ENCODE measurements at places on chromosomes 6 and 20.

GRCh38 chr6:111673937-111674336 is 68.3 kb upstream of the TRAF3IP2 start:
- DNase-seq: no peak

- DNase-seq: no peak
Observed at GRCh38 chr6:78829407-78829806, 37.9 kb upstream of the IRAK1BP1 start.

- DNase-seq: no peak
Observed at GRCh38 chr6:35765739-35766138, 10.7 kb upstream of the CLPSL2 start.

DNA sequence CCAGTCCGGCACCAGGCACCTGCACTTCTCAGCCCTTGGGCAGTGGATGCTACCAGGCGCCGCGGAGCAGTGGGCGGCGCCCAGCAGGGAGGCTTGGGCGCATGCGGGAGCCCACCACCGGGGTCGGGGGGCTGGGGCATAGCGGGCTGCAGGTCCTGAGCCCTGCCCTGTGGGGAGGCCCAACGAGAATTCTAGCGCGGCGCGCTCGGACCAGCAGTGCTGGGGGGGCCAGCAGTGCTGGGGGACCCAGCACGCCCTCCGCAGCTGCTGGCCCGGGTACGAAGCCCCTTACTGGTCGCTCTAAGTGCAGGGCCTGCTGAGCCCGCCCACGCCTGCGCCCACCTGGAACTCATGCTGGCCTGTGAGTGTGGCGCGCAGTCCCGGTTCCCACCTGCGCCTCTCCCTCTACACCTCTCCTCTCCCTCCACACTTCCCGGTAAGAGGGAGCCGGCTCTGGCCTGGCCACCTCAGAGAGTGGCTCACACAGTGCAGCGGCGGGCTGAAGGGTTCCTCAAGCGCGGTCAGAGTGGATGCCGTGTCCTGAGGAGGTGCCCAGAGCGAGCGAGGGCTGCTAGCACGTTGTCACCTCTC is 28.5 kb upstream of the SERPINB1 start:
- no peak for DNase-seq

DNA sequence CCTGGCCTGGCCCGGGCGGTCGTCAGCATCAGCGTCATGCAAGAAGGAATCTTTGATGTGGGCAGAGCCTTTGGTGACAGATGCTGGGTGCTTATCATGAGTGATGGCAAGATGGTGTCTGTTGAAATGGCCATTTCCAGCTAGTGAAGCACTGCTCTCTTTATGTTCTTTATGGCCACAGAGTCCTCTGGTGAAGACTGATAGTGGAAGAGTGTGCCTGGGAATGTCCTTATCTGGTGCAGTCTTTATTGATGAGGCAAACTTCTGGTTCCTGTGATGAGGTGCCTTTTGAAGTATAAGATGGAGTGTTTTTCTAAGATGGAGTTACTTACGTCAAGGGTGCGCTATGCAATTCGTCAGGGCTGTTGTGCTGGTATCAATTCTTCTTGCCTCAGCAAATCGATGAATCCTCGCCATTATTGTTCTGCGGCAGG is 22.6 kb upstream of the CCR6 start:
- DNase-seq: no peak
